Hepatocyte (in vitro differentiated cells): ENCODE measurements at places on chromosomes 7 and 10. TPM values are rescaled to one million over a fixed set of nuclear protein-coding genes. Genes with fewer than 3 reads are reported as not detected.

SPDYE6 gene
- total RNA-seq = not detected in 2 replicates

GRCh38 chr10:21527598-21528235, 2.2 kb upstream of the SKIDA1 start:
- DNase-seq = peak; percentile 41

GRCh38 chr10:110361800-110362456, 57.2 kb upstream of the SMNDC1 start:
- DNase-seq = no peak

GRCh38 chr10:123133541-123134342, 2.0 kb upstream of the HMX3 start:
- no peak for DNase-seq
